ENCODE measurements at places on chromosomes 2 and 18.

GRCh38 chr2:172462849-172463381, 35.5 kb downstream of the ITGA6 start:
- no peak for DNase-seq

- no peak for DNase-seq
These were observed 418.5 kb upstream of the MAP2 start for GRCh38 chr2:209005371-209005770.

DNA sequence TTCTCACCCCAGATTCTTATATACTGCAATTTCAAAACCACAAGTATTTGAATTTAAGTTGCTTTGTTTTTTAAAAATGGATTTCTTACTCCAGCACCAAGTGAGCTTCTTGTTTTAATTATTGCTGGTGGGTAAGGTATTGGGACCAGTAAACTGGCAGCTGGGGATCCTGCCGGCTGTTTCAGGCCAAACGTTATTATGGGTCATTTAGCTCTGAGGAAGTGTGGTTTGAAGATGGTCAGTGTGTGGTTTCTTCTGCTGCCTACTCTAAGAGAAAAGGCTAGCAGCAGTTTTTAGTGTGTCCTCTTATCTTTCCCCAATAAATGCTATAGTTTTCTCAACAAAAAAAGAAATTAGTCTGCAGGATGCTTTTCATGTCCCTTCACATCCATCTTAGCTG, 30.6 kb downstream of the CFAP221 start:
- DNase-seq = no peak

GRCh38 chr18:8517276-8517675, 92.0 kb upstream of the RAB12 start:
- DNase-seq = no peak

- no peak for DNase-seq
These were observed 165.7 kb upstream of the RAB12 start for GRCh38 chr18:8443505-8443904.

- no peak for DNase-seq
These were observed 5.7 kb downstream of the PARD3B start for GRCh38 chr2:204550751-204551511.

DNA sequence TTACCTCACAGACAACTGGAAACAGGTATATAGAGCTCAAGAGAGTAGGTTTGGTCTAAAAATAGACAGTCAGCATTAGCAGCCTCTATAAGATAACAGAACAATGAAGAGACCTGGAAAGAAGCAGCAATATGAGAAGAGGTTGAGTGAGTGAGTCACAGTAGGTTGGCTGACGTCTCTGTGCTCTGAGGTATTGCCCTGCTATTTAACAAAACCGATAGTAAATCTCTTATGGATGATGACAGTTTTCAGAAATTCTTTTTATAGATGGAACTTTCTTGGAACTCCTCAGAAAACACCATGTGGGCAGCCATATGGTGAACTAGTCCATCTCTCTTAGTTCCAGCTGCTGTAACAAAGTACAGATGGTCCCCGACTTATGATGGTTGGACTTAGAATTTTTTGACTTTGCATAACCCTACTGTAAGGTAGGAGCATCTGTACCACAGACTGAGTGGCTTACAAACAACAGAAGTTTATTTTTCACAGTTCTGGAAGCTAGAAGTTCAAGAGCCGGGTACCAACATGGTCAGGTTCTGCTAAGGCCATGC, 123.5 kb downstream of the MBD2 start:
- peak; percentile 82 for DNase-seq

DNA sequence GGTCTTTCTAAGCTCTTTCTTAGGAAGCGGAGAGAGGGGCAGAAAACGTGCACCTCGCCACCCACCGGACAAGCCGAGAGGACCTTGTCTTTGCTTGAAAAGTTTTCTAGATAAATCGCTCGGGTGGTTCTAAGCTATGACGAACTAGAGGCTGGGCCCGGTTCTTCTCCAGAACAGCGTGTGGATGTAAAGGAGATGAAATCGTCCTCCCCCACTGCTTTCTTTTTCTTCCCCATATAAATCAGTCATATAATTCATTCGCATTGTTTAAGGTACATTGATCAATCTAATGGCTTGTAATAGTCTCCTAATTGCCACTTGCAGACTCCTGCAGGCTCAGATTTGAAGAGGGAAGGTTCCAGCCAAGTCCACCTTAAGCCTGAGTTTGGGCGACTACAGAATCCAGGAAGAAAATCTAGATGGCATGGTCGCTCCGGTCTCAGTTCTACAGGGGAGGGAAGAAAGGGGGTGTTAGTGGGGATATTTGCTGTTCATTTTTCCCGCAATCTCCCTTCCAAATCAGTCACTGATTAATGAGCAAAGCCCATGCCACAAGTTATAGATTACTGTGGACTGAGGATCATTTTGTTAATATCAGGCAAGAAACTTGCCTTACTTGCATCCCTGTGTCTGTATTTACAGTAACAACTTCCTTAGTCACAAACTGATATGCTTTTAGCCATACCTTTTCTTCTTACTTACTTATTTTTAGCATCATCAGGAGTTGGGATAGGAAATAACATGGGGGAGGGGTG, 5.6 kb upstream of the SP9 start:
- no peak for DNase-seq

GRCh38 chr2:64763126-64763525, 109.4 kb upstream of the SERTAD2 start:
- no peak for DNase-seq

- DNase-seq = no peak
These were observed 51.0 kb downstream of the SETBP1 start for GRCh38 chr18:44731530-44732237.

All from NCI-H446 (cell line).